ENCODE measurements at places on chromosomes 12 and 14. TPM values are rescaled to one million over a fixed set of nuclear protein-coding genes. Genes with fewer than 3 reads are reported as not detected.

DNAJC22 gene
- total RNA-seq = 0.09 TPM

BCL11B gene
- 55.5 TPM for total RNA-seq

ACVRL1 gene
- 14.9 TPM for total RNA-seq

SOAT2 gene
- 0.61 TPM for total RNA-seq

VRTN gene
- total RNA-seq = 0.05 TPM

ZDHHC22 gene
- total RNA-seq = not detected

SOX5 gene
- 2.0 TPM for total RNA-seq

HCAR1 gene
- 0.33 TPM for total RNA-seq

KCNA1 gene
- total RNA-seq = 0.71 TPM

ADAM20 gene
- total RNA-seq = 0.14 TPM

IAPP gene
- total RNA-seq = 0.14 TPM

OLR1 gene
- total RNA-seq = 0.52 TPM

PLA2G1B gene
- total RNA-seq = 0.09 TPM

ENTPD5 gene
- 3.5 TPM for total RNA-seq

PCED1B gene
- 1.7 TPM for total RNA-seq

TAS2R42 gene
- 0.09 TPM for total RNA-seq

ABCC9 gene
- 4.4 TPM for total RNA-seq

- no peak for DNase-seq
Measured at GRCh38 chr12:117986705-117987469, 18.1 kb upstream of the KSR2 start.

DNA sequence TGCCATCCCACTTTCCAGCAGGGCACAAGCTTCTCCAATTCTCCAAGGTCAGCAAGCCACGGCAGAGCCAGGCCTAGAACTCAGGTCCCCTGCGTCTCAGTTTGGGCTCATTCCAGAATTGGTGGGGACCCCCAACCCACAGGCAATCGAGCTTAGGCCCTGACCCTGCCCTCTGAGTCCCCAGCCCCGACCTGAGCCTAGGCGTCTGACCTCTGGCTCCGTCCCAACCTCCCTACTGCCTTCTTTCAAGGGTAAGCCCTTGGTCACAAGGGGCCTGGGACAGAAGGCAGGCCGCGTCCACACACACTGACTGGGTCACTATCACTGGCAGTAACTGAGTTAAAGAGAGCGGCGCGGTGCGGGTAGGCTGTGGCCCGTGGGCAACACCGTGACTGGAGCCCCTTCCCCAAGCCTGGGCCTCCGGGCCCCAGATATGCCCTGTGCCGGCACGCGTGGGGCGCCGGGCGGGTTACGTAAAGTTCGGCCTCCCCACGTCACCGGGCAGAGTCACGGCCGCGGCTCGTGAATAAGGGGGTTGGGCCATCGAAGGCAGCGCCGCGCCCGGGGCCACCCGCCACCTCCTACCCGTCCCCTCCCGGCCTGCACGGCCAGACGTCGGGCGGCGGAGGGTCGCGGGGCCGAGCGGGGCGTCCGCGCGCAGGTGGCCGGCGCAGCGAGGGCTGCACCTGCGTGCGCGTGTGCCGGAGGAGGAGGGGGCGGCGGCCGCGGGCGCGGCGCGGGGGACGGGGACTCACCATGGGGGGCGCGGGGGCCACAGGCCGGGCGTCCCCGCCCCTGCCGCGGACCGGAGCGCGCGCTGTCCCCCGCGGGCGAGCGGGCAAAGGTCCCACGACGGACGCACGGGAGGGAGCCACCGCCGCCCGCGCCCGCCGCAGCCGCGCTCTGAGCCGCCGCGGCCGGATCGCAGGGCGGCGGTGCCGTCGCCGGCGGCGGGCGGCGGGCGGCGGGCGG, 516 bp downstream of the ANKRD9 start:
- DNase-seq = no peak

- no peak for DNase-seq
Measured at GRCh38 chr14:90820958-90821357, 4.7 kb upstream of the TTC7B start.

DNA sequence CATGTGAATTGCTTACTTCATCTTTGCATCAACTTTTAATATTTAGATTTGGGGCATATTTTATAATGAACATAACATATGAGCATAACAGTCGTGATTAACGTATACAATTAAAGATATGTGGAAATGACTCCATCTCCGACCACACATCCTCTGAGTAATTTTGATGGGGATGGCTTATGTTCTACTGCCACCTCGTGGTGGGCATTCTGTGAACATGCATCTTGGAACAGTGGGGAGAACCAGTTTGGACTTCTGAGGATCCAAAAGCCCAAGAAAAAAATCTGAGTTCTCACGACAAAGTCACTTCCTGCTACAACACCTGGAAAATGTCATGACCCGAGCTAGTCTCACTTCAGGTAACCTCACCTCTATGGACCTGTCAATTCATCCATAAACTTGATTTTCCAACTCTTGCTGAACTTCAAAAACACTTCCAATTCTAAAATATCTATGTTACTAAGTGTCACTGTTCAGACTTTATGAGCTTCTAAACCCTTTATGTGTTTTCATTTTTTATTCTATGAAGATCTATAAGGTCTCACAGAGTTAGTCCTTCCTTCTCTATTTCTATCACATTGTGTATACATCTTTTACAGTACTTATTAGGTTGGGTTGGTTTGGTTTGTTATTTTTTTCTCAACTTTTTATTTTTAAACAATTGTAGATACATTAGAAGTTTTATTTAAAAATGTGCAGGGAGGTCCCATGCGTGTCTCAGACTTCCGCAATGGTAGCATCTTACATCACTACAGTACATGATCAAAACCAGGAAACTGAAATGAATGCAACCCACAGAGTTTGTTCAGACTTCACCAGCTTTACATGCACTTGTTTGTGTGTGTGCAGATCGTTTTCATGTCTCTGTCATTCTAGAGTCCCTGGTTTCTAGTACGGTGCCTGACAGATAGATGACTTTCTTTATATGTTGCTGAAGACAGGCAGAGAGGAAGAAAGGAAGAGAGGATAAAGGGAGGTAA, 38.2 kb upstream of the STAB2 start:
- peak; percentile 73 for DNase-seq

- no peak for DNase-seq
Measured at GRCh38 chr12:79162948-79163347, 298.4 kb downstream of the SYT1 start.

- DNase-seq = no peak
Measured at GRCh38 chr12:63752841-63753240, 26.9 kb upstream of the RXYLT1 start.

- no peak for DNase-seq
Measured at GRCh38 chr14:103078860-103079587, 5.0 kb upstream of the LBHD2 start.

- DNase-seq = no peak
Measured at GRCh38 chr14:78595797-78596196, 425.6 kb downstream of the NRXN3 start.

DNA sequence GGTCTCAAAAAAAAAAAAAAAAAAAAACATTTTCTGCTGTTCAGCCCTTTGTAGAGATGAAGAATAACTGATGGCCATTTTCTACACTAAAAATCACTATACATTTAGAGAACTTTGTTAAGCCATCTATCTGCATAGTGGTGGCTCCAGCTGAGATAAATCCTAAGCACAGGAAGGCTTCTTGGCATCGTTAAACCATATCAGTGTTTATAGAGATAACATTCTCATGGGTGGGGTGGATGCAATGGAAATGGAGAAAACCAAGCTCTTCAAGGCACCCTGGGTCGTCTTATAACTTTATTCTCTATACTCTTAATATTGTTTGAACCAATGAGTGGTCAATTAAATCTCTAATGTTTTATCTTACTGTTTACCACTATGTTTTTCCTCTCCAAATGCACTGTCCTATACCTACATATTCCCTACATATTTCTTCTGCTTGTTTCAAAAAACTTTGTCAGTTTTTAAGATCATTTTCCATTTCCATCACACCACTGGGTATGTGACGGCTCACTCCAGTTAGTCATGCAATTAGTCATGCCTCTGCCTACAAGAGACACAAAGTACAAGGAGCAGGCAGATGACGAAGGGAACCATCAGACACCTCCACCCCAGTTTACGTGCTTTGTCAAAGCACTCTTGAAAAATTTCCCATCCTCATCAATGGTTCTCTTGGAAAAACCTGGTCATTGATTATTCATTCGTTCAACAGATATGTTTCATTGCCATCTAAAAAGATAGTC, 119.3 kb upstream of the OVCH1 start:
- DNase-seq = no peak

DNA sequence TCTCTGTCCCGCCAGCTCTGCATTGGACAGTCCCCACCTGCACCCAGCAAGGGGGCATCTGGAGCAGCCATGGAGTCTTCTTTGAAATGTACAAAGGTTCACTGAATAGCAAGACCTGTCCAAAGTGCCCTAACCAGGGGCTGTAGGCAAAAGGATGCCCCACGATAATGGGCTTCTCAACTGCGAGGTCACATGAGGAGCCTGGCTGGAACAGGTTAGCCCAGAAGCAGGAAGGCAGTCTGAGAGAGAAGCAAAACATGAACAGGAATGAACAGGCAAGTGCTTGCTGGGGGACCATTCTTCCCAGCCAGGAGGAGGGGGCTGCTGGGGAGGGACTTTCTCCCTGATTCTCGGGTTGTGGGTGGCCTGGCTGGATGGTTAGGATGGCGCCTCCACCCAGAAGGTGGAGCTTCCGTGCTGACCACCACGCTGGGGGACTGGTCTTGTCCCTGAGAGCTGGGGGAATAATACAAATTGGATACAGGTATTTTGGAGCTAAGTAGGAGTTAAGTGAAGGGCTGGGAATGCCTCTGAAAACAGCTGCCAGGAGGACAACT, 7.1 kb downstream of the KRT85 start:
- no peak for DNase-seq

- DNase-seq = no peak
Measured at GRCh38 chr14:28608851-28609828, 157.4 kb upstream of the FOXG1 start.

- DNase-seq = peak; percentile 16
Measured at GRCh38 chr14:21768116-21768874, 94.7 kb upstream of the OR4E1 start.

- no peak for DNase-seq
Measured at GRCh38 chr12:65984227-65984479, 146.4 kb downstream of the LLPH start.

DNA sequence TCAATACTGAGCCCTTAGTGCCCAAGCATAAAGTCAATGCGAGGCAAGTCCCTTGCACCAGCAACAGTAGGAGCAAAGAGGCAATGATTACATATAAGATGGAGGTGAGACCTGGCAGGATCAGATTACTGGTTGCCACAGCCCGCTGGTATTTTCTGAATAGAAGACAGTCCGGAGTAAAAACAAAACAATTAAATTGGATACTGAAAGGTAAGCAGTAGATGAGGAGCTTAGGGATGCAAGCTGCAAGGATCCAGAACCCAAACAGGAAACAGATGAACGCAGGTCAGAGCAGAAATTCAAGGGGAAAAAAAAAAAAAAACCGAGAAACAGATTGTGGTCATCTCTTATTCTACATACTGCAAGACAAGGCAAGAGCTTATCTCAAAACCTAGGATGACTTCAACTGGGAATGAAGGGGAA, 119.6 kb downstream of the MED13L start:
- no peak for DNase-seq

GRCh38 chr12:47990351-47991105, 13.7 kb downstream of the COL2A1 start:
- DNase-seq = peak; percentile 75

DNA sequence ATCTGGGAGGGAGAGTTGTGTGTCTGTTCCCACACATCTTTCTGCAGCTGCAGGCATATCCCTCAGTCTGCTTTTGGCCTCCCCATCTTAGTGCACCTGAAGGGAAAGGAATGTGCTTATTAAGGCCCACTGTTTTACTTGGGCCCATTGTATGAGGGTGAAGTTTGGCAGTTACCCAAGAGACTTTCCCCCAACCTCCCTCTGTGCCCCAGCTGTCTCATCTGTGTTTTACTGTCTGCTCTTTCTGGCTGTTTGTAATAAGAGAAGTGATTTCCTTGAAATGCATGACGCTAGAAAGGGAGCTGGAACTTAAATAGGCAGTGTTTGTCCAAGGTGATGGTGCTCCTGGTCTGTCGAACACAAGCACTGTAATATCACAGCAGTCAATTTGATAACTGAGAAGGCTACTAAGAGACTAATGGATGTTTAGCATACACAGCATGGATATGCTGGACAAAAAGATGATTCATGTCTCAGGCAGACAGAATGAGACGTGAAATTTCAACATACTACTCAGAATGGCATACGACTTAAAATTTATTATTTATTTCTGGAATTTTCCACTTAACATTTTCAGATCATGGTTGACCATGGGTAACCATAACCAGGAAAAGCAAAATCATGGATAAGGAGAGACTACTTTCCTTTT, 43.6 kb downstream of the FSCB start:
- DNase-seq = no peak

DNA sequence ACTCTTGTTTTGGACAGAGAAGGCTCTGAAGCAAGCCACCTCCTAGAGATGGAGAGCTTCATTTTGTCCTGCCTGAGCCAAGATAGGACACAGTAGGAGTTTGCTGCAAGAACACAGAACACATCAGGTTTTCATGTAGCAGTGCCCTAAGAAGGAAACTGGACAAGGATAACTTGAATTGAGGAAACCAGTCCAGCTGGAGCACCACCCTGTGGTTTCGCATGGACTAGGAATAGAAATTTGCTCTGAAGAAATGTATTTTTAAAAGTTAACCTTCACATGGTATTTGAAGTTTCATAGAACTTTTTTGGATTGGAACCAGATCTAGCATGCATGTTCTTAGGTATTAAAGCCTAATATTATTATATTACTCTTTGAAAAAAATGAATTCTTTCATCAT, 68.8 kb downstream of the RERG start:
- DNase-seq = no peak

- DNase-seq = peak; percentile 84
Measured at GRCh38 chr14:91873471-91874415, 6.4 kb upstream of the TC2N start.

DNA sequence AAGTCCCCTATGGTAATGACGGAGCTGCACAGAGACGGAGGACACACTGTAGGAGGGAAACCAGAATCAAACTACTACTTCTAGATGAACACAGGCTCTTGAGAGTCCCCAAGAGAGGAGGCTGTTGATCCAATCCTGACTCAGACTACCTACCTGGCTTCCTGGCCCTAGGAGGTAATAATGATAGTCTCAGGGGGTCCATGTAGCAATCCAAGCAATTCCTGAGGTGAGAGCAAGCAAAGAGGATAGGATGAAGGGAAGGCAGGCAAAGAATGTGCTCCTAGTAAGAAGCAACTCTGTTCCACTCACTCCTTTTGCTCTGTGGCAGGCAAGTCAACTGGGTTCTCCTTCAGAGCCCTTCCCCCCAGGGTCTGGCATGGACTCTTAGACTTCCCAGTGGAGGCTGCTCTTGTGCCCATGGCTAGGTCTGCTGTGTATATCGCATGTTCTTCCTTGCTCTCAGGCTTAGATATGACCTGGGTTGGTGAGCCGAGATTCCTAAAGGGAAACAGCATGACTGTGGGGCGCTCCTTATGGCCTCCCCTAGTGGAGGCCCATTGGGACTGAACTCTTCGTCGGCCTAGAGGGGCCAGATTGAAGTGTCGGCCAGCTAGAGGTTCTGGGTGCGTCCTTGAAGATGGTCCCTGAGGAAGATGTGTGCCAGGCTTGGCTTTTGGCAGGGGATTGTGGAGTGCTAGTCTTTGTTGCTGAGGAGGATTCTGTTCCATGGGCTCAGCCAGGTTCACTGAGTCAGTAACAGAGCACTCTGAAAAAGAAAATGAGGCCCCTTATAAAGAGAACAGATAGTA, 2.1 kb downstream of the TINF2 start:
- no peak for DNase-seq

GRCh38 chr14:101063121-101063520, 159.6 kb upstream of the RTL1 start:
- no peak for DNase-seq
